ENCODE measurements at places on chromosomes 11 and 22. TPM values are rescaled to one million over a fixed set of nuclear protein-coding genes. Genes with fewer than 3 reads are reported as not detected.

DNA sequence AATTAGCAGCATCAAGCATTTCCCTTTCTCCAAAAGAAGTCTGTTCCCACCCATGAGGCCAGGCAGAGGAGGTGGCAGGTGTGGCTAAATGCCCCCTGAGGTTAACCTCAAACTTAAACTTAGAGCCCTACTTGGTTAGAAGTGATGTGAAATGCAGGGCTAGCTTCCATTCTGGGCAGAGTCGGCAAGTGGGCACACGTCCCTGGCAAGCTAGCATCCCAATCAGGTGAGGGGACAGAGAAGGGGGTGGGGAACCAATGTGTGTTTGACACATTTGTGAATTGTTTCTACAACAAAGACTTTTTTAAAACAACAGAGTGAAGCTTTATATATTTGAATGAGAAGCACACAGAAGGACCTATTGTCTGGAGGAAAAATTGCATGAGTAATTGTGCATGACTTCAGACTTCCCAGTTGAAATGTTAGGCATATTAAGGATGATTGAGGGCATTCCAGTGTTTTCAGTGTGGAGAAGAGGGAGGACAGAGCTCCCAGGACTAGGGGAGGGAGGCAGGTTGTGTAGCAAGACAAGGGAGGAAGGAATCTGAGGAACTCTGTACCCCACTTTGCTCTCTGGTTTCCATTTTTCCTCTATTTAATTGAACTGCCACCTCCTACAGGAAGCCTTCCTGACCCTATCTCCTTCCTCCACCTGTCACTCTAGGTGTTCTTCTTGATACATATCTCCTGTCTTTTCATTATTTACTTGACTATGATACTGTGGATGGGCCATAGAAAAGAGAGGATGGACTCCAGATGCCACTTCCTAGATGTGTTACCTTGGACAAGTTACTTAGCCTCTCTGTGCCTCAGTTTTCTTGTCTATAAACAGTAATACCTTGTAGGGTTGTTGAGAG lies 83.3 kb upstream of the PICALM start:
- peaks cover 35% of the 10 kb centered on the region for H3K4me1 ChIP-seq
- H3K4me3 ChIP-seq: no peak overlapping the region
- DNase-seq: no peak
- peak overlapping the region; percentile 40 for H3K27ac ChIP-seq

GRCh38 chr11:130261571-130261970 lies 53.1 kb downstream of the ZBTB44 start:
- DNase-seq: no peak
- peaks cover 26% of the 10 kb centered on the region for H3K4me1 ChIP-seq
- H3K36me3 ChIP-seq: peaks cover 46% of the 10 kb centered on the region
- no peaks in the 10 kb centered on the region for H3K27me3 ChIP-seq
- H3K27ac ChIP-seq: no peak overlapping the region
- no peak overlapping the region for H3K4me3 ChIP-seq

DNA sequence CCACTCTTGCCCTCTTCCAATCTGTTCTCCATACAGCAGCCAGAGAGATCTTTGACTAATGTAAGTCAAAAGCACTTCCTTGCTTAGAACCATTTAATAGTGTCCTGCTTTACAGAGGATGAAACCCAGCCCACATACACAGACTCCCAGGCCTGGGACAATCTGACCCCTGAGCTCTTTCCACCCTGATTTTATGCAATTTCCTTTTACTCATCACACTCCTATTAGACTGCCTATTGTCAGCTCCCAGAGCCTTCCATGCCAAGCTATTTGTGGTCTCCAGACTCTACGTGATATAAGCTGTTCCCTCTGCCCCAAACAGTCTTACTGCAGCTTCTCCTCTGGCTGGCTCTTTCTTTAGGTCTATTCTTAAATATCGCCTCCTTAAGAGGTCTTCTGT lies 28.1 kb downstream of the ME3 start:
- DNase-seq: no peak
- H3K27ac ChIP-seq: no peak overlapping the region
- peaks cover 29% of the 10 kb centered on the region for H3K27me3 ChIP-seq
- peaks cover 10% of the 10 kb centered on the region for H3K4me1 ChIP-seq
- no peak overlapping the region for H3K4me3 ChIP-seq
- peaks cover 3% of the 10 kb centered on the region for H3K36me3 ChIP-seq

DNA sequence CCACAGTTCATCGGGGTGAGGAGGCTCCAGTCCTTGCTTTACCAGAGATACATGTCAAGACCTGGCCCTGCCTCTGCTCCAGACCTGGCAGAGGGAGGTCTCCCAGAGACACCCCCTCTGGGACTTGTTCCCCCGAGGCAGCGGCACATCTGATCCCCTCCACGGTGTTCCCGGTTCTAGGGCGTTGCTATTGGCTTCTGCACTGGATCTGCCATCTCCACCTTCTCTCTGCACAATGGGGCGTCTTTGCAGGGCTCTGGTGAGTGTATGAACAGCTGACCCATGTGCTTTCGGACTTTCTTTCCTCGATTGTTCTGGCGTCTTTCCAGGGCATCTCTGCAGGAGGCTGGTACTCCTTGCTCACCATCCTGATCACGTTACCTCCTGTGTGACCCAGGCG lies 930.4 kb downstream of the TBC1D22A start:
- peaks cover 2% of the 10 kb centered on the region for H3K27me3 ChIP-seq
- H3K27ac ChIP-seq: no peak overlapping the region
- no peaks in the 10 kb centered on the region for H3K4me1 ChIP-seq

OR8U1 gene
- total RNA-seq: not detected

ENTHD1 gene
- total RNA-seq: 0.20 TPM
